ENCODE measurements at places on chromosomes 3 and 15.

DNA sequence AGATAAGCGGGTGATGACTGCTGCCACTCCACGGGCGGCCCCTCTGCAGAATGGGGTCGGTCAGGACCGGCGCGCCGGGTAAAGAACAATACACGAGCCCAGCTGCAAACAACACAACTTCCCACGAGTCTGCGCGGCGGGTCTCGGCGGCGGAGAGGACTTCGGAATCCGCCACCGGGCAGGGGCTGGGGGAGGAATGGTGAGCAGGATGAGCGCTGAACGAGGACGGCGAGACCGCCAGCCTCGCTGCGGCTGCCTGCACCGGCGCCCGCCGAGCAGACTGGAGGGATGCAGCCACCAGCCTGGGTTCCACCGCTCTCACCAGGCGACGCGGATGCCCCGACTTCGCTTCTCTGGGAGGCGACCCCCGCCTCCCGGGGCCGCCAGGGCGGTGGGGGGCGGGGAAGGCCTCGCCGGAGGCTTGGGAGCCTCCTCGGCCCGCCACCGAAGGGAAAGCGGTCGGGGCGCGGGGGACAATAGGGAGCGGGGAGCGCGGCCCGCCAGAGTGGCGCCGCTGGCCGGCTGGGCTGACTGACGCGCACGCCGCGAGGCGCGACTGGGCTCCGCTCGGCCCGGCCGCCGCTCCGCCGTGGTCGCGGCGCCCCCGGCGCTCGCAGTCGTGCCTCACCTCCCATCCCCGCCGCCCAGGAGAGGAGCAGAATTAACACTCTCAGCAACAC lies 515 bp downstream of the ADAM10 start:
- DNase-seq = peak; percentile 36

DNA sequence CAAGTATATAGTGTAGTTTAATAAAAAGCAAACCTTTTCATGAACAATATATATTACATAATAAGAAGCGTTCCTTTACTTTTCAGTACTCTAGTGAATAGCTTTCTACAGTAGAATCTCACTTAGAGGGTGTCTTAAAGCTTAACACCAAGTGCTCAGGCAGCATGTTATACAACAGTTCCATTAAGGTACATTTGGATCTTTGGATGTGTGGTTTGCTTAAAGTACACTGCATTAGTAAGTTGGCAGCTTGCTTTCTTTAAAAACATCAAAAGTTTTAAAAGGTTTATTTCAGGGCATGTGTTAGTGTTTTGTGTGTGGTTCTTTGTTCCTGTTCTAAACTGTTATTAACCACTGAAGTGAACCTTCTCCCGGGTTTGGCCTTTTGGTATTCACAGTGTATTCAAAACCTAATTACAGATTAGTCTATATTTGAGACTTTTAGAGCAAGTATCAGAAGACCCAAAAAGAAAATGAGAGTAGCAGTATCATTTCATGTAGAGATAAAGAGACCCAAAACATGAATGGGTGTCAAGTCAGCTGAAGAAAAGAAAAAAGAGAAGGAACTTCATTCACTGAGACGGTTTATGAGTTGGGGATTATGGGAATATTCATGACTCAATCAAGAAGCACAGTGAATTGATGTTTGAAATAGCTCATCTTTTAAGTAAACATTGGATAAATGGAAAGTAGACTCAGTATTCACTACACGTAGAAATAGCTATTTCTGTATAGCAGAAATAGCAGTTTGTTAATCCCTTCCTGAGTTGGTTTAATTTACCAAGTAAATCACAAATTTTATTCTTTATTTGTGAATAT lies 93.9 kb downstream of the OPA1 start:
- no peak for DNase-seq

DNA sequence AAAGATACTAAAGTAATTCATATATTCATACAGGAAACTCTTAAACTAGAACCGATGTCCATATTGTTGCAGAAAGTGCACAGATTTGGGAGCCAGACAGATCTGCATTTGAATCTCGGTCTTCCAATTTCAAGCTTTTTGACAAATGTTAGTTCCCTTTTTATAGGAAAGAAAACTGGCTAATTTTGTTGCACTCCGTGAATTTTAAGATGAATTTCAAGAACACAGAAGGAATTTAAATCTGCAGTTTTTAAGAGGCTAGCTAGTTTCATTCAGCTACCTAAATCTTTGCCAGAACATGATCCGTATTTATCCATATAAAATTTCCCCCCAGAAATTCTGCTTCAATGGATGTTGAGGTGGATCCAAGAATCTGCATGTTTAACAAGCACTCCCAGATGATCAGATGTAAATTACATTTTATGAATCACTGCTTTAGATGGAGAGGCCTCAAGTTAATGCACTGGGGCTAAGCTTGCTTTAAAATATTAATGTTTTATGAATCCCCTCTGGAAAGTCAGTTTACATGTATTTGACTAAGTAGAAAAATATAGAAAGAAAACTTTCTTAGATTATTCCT lies 1296.3 kb upstream of the CADM2 start:
- DNase-seq = no peak

GRCh38 chr3:57961828-57962447 lies 46.3 kb upstream of the FLNB start:
- DNase-seq = no peak

DNA sequence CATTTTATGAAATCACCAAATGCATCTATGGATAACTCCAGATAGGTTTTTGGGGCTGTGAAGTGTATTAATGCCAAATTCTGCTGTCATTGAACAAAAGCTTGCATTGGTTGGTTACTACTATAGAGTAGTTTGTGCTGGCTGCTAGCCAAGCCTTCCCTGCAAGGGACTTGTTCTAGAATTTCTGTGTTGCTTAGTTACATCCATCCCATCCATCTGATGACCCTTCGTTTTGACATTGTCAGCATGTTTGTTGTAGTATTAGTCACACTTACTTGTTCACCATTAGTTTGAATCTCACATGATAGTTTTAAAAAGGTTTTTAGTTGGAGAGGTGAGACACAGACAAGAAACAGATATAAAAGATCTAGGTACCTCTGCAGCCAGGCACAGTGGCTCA lies 7.0 kb upstream of the NIPA2 start:
- no peak for DNase-seq

- DNase-seq = no peak
Measured at GRCh38 chr15:70248116-70249025, 150.7 kb upstream of the TLE3 start.

DNA sequence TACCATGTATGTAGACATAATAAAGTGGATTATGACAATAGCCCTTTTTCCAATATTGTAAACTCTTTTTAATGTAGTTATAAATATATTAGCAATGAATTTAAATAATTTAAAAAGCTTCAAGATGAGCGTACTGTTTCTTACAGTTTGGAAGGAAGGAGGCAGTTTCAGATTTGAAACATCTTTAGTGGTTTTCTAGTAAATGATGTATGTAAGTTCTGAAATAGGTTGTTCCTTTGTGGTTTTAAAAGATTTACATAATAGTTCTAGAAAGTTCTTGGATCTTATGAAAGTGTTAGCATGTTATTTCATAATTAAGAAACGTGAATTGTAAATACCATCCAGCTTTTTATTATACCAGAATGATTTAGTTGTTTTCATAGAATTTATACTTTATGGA lies 16.0 kb downstream of the DNAJC19 start:
- no peak for DNase-seq

DNA sequence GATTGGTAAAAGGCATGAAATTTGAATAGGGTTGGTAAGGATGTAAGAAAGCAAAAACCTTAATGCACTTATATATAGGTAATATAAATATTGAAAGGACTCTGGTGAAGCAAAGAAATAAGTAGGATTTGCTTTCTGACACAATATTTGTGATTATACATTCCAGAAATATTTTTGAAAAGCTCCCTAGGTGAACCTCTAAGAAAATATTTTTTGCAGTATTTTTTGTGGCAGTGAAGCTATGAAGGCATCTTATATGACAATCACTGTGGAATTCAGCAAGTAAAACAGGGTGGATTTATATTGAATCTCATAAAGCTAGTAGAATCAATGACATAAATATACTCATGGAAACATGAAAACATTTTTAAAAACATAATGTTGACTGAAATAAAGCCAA lies 119.6 kb upstream of the EPHA3 start:
- DNase-seq = no peak

DNA sequence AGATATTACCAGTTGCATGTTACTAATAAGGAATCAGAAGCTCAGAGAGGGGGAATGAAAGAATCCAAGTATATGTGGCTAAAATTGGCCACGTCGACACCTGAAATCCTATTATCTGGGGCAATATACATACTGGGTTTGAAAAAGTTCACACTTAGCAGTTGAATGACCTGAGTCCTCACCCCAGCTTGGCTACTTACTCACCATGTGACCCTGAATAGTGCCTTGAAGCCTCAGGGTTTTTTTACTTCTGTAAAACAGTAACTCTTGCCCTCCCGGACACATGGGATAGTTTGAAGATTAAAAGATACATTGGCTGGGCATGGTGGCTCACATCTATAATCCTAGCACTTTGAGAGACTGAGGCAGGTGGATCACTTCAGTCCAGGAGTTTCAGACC lies 342.2 kb upstream of the TPRG1 start:
- no peak for DNase-seq

- no peak for DNase-seq
Measured at GRCh38 chr3:76646921-76647562, 392.9 kb upstream of the ROBO2 start.

- no peak for DNase-seq
Measured at GRCh38 chr3:37899101-37899707, 37.5 kb downstream of the CTDSPL start.

GRCh38 chr3:101154401-101154800 lies 161.2 kb upstream of the ABI3BP start:
- no peak for DNase-seq

- no peak for DNase-seq
Measured at GRCh38 chr15:71085809-71086208, 29.5 kb upstream of the THSD4 start.

GRCh38 chr3:151445273-151446001 lies 15.4 kb downstream of the IGSF10 start:
- DNase-seq = no peak

- no peak for DNase-seq
Measured at GRCh38 chr3:96863129-96863740, 48.8 kb downstream of the EPHA6 start.

GRCh38 chr15:87207990-87208580 lies 1048.5 kb downstream of the NTRK3 start:
- DNase-seq = no peak

- DNase-seq = no peak
Measured at GRCh38 chr15:58686286-58686685, 63.2 kb downstream of the ADAM10 start.

- no peak for DNase-seq
Measured at GRCh38 chr3:156311431-156311830, 191.1 kb downstream of the KCNAB1 start.

DNA sequence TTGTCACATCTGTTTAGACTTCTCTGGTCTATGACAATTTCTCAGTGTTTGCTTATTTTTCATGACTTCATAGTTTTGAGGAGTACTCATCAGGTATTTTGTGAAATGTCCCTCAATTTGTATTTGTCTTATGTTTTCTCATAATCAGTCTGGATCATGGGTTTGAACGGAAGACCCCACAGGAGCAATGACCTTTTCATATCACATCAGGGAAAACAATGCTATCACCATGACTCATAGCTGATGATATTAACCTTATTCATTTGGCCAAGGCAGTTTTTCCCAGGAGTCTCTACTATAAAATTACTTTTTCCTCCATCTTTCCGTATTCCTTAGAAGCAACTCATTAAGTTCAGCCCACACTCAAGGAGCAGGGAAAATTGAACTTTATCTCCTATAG lies 32.7 kb downstream of the AADACL2 start:
- DNase-seq = no peak

GRCh38 chr3:8839607-8840325 lies 70.4 kb upstream of the OXTR start:
- no peak for DNase-seq

Measured in activated T-helper 1 cell treated with anti-CD3 and anti-CD28 coated beads, Interleukin-12 subunit alpha, Interleukin-12 subunit beta, Interleukin-2, Interleukin-4 antibody, amounts not matched to agents 30 ng/mL and 10 ng/mL and 1 ng/mL, durations not matched to agents 14 hours and 24 hours and 36 hours (primary cell).